ENCODE measurements at places on chromosomes 4 and X.

GRCh38 chr4:11632025-11632424 lies 203.3 kb upstream of the HS3ST1 start:
- no peak for DNase-seq

- DNase-seq = no peak
These were observed 67.1 kb downstream of the MID1IP1 start for GRCh38 chrX:38868321-38868720.

DNA sequence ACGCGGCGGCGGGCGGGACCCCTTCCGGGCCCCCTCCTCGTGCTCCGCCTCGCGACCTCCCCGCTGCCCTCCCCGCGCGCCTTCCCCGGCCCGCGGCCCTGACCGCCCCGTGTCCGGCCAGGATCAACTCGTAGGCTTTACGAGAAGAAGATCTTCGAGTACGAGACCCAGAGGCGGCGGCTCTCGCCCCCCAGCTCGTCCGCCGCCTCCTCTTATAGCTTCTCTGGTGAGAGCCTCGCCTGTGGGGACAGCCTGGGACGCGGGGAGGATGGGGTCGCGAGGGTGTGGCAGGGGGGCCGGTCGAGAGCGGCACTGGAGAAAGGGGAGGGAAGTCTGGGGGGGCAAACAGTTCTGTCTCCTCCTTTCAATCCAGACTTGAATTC lies 465 bp downstream of the EMD start:
- DNase-seq = no peak

DNA sequence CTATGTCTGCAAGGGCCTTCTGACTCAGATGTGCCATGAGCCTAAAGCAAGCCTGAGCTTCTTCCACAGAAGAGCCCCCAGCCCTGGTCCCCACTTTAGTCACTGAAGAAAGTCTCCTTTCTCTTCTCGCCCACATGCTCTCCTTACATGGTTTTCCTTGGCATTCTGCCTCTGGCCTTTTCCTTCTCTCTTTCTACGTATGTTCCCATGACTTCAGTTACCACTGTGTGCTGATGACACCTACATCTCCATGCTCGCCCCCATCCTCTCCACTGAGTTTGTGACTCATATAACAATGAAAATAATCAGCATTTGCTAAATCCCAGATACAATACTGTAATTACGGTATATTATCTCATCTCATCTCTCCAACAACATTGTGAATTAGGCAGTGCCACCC lies 149.3 kb downstream of the AMMECR1 start:
- peak; percentile 89 for DNase-seq
